ENCODE measurements at places on chromosomes 5 and 9. TPM values are rescaled to one million over a fixed set of nuclear protein-coding genes. Genes with fewer than 3 reads are reported as not detected.

GRCh38 chr9:113148781-113149510 lies 1.9 kb upstream of the SLC31A2 start:
- no peak for DNase-seq

ADRB2 gene
- total RNA-seq, result 6.9 TPM

- no peak for DNase-seq
Observed at GRCh38 chr9:29233193-29233592, 1659.9 kb upstream of the C9orf72 start.

DNA sequence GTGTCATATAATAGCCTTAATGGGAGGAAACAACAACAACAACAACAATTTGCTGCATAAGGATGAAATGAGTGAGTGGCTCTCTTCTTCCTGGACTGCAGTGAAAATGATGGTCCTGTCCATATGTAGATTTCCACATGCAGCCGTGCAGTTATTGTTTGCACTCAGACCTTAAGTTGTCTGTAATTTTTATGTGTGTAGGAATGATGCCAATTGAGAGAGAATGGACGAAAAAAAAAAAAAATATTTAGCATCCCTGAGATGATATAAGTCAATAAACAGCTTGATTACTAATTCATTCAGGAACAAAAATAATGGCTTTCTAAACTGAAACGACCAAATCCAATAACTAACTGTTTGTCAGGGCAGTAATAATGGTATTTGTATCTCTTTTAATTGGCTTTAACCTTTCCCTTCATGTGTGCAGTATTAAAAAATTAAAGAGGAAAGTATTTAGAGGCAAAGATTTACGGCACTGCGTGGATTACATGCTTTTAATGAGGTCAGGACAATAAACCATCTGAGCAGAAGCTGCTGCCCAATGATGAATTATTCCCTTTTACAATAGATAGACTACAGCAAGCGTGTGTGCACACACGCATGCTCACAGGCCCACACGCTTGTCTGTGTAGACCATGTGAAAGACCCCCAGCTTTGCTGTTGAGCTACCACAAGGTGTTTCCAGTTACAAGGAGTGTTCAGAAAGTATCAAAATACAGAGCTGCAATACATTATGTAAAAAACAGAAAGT lies 459.5 kb upstream of the WWC1 start:
- no peak for DNase-seq

DNA sequence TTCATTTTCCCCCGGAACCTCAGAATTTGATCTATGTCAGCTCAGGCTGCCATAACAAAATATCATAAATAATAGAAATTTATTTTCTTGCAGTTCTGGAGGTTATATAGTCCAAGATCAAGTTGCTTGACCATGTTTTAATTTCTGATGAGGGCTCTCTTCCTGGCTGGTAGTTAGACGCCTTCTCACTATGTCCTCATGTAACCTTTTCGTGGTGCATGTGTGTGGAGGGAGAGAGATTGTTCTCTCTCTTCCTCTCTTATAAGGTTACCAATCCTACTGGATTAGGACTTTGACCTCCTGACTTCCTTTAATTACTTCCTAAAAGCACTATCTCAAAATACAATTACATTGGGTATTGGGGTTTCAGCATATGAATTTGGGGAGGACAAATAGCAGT lies 198.6 kb downstream of the SH3GL2 start:
- no peak for DNase-seq

ENTPD8 gene
- not detected for total RNA-seq

- DNase-seq, result no peak
Observed at GRCh38 chr5:14956423-14957046, 85.0 kb upstream of the ANKH start.

CDH10 gene
- 0.33 TPM for total RNA-seq

GRCh38 chr5:15558240-15558639 lies 58.3 kb downstream of the FBXL7 start:
- no peak for DNase-seq

SMIM33 gene
- total RNA-seq, result not detected

DNA sequence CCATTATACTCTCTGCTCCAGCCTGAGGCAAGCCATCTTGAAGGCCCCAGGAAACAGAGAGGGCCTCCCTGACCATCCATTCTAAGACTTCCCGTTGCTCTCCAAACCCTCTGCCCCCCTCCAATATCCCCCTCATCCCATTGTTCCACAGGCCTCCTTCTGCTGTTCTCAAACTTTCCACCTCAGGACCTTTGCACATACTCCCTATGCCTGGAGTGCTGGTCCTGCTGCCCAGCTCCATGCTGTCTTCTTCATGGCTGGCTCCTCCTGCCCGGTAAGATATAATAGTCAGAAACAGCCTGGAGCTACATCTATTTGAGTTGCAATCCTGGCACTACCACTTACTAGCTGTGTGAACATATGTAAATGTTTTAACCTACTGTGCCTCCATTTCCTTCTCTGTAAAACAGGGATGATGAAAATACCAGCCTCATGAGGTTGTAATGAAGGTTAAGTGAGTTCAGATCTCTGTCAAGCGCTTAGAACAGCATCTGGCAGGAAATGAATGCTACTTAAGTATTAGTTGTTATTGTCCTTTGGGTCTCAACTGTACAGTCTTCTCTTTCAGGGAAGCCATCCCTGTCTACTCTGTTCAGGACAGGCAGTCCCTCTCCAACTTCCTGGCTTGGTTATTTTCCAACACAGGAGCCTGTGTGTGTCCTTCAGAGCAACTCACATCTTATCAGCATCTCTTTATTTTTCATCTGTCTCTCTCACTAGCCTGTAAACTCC lies 45.8 kb downstream of the TMOD1 start:
- no peak for DNase-seq

FBP2 gene
- total RNA-seq, result not detected

DNA sequence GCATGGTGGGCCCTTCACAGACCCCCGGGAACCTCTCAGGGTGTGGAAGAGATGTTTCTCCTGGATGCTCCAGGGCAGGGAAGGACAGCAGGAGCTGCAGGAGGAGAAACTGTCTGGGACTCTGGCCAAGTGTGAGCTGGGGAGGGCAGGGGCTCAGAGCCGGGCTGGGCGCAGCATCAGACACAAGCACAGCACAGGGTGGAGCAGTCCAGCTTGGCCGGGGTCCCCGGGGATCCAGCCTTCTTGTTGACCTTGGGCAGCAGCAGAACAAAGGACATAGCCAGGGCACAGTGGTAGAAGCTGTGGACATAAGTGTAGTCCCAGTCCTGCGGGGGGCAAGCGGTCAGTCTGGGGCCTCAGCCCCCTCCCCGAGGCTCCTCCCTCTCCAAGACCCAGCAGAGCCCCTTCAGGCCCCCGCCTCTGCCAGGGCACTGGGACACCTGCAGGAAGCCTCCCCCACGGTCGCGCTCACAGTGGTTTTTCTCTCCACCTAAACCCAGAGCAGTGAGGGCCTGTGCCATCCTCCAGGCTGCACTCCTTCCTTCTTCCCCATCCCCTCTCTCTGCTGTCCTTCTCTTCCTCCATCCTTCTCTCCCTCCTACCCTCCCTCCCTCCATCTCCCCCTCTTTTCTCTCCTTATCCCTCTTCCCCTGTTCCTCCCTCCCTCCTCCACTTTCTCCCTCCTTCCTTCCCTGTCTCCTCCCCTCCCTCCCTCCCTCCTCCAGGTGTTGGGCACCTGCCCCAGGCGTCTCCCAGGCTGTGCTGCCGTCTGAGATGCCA lies 10.1 kb downstream of the MYMK start:
- DNase-seq, result no peak

GRCh38 chr9:137461663-137462395 lies 2.7 kb upstream of the NSMF start:
- no peak for DNase-seq

DNA sequence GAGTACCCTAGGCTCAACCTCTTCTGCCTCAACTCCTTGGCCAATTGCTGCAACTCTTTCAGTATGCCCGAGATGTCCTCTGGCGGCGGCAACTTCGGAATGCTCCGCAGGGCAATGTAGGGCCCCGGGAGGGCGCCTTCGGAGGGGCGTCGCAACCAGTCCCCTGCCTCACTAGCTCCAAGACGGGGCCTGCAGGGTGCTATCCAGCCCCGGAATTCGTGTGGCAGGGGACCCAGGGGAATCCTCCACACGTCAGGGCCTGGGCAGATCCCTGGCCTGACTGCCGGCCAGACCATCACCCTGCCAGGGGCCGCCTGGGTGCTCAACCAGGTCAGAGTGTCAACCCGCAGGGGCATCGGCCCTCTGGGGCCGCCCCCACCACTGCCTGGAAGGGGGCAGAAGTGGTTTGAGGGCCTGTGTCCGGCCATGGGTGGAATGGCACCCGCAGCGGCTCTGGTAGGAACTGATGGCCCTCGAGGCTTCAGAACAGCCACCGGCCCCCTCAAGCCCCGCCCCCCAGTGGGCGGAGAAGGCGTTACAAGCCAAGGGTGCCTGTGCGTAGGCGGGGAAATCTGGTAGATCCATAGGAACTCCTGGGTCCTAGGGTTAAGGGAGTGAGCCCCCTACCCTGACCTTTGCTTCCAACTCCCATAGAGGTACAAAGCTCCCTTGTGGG lies at the start of gene POU5F2:
POU5F2 (minus strand) TSS at position 465 of the 676 bp plus-strand sequence; CDS start at position 428, 37 bp downstream.
- no peak for DNase-seq

PCDHGB7 gene
- total RNA-seq, result 1.2 TPM

- peak; percentile 93 for DNase-seq
Observed at GRCh38 chr5:142726188-142726731, 40.4 kb upstream of the FGF1 start.
